ENCODE measurements at places on chromosomes 11 and 22.

DNA sequence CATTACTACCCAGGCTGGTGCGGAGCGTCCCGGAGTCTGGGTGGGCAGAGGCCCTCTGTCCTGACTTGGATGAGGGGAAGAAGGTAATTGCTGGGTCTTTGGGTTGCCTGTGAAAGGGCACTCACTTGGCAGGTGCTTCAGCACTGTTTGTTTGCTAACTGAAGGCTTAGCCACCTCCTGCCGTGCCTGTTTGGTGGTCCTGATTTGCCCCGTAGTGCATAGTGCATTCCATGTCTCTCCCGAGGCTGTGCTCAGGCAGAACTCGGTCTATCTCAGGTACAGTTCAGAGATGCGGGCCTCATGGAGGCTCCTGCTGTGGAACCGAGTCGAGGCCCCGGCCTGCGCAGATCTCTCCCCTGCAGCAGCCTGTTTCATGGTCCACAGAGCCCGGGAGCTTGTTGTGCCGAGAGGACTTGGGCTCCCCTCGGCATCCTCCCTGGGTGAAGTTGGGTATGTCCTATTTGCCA, 146.2 kb downstream of the TBC1D22A start:
- DNase-seq: no peak

DNA sequence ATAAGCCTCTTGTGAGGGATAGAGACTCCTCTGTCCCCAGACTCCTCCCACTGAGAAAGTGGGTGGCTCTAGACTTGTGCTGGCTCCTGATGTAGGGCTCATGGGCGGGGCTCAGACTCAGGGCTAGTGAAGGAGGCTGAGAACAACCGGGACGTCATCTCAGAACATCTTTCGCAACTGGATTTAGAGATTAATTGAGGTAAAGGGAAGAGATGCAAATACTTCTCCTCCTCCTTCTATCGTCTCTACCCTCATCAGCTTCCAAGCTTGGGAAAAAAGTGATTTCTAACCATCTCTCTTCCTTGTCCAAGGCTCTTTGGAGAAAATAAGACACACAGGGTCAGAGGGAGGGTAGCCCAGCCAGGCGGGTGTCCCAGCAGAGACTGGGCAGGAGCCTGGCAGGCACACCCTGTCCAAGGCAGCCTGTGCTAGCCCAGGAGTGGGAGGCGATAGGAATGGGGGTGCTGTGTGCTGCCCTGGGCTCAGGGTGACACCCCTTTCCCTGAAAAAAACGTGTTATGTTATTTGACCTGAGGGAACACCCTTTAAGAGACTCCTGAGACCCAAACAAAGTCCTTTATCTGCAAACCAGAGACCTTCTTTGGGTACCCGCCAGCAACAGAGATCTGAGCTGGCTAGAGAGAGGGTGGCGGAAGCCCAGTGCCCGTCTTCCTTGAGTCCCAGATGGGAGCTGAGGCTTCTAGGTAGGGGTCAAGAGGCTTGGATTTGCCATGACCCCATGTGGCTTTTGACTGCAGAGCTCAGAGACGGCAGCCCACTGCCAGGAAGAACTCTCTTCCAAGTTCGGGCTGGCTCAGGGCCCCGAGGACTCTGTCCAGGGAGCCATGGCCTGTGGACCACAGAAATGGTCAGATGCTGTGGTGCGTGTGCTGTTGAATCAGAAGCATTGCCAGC, 160.9 kb downstream of the ADAMTS15 start:
- no peak for DNase-seq

- DNase-seq: peak; percentile 0
These were observed 120.9 kb downstream of the KCNQ1OT1 start for GRCh38 chr11:2578929-2579270.

DNA sequence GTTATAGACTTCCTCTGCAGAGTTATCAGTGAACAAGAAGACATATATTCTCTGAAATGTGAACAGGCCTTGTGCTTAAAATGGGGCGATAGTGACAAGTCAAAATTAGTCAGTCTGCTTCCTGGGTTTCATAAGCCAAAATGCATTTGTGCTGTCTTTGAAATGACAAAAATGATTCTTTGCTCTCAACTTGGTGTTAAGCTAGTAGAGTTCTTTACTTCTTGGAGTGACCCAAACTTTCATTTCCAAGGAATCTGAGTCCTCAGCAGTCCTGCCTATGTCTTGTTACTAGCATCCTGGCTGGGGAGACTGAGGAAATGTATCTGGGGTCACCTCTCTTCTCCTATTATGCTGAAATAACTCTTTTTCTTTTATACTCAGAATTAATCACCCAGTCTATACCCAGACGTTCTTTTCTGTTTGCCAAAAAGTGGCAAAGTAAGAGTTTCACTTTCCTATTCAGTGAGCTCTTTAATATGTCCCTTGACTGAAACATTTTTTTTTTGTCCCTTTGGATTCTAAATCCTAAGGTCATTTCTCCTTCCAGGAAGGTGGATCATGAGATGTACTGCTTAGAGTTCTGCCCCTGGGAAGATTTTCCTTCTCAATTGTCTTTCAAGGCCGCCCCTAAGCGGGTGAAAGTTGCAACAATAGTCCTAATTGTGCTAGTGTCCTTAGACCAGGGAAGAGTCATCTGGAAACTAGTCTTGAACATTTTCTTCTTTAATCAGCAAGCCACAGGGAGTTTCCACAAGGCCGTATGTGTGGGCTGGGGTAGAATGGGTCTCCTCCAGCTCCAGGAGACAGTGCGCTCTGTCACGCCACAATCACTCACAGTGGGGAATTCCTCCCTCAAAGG, 53.0 kb upstream of the RDX start:
- no peak for DNase-seq

GRCh38 chr11:66314561-66315497, 2.0 kb downstream of the CD248 start:
- no peak for DNase-seq

DNA sequence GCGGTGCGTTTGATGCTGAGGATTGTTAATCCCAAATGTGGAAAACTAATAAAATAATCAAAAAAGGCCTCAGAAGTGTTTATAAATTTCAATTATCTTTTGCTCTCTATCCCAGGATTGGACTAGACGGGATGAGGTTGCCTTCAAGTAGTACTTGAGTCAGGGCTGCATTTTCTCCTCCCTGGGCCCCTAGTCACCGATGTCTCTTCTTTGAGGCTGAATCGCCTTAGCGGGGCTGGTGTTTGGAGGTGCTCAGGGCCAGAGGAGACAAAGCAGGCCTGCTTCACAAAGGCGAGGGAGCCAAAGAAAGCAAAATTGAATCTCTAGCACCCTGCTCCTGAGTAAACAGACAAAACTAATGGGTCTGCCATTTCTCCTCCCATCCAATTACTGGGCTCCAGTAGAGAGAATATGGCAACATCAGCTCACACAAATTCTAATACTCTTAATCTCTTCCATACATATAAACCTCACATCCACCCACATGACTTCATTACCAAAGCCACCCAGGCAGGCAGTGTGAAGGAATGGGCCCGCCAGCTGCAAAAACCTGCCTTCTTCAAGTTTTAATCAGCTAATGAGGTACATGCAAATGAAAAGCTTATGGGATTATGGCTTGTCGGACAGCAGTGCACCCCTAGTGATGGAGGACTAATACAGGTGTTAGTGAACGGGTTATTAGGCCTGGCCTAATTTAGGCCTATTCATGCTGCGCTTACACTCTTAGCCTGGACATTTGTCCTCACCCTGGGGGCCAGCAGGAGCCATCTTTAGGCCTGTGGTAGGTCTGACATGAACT, 52.7 kb upstream of the HTATIP2 start:
- no peak for DNase-seq

- DNase-seq: no peak
These were observed 27.6 kb downstream of the BCR start for GRCh38 chr22:23207729-23208393.

- no peak for DNase-seq
These were observed 2.5 kb upstream of the RCOR2 start for GRCh38 chr11:63919267-63920125.

- no peak for DNase-seq
These were observed 564 bp upstream of the ANO1 start for GRCh38 chr11:70077411-70078094.

GRCh38 chr11:64474680-64475079, 115.7 kb downstream of the RPS6KA4 start:
- no peak for DNase-seq

- DNase-seq: no peak
These were observed 21.5 kb upstream of the LINC01488 start for GRCh38 chr11:69459848-69460539.

DNA sequence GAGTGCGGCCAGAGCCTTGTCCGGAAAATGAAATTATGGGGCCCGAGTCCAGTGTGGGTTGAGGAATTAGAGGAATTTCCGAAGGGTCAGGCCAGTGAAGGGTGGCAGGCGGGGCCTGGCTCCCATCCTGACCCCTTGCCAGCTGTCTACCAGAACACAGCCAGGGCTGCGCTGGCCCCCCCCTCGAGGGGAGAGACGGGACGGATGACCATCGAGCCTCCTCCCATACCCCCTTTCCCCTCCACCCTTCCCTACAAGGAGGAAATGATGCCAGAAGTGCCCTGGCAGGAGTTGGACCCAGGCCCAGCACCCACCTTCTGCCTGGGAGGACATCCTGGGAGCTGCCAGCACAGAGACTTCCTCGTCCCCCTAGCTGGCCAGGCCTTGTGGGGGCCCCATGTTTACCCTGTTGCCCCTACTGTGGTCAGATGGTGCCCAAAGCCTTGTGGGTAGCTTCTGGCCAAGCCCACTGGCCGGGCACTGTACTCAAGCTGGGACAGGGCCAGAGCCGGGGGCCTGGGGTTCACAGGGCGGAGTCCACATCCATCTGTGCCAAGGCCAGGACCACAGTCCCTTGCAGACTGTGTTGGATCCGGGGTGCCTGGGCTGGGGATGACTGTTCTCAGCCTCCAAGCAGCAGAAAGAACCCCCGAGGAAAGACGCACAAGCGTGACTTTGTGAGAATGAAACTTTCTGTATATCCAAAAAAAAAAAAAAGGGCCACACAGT, 20.8 kb downstream of the ARVCF start:
- DNase-seq: no peak

GRCh38 chr22:24289741-24290163, 19.1 kb downstream of the SPECC1L start:
- no peak for DNase-seq

DNA sequence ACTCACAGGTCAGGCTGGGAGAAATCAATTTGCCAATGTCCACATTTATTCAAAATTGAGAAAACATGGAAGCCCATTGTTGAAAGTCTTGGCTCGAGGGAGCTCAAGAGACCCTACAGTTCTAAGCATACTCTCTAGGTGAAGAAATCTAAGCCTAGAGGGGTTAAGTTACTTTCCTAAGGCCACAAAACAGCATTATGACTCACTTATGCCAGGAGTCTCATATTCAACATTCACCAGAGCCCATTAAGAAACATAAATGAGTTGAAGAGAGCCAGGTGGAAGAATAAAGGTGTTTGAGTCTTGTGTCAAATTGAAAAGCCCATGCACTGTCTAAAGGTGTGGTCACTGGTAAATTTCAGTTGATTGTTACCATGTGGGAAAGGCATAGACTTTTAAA, 108.1 kb downstream of the INSC start:
- no peak for DNase-seq

GRCh38 chr11:118258410-118258809, 5.7 kb downstream of the MPZL2 start:
- no peak for DNase-seq

GRCh38 chr11:94974178-94974577, 669 bp downstream of the KDM4D start:
- DNase-seq: no peak

- no peak for DNase-seq
These were observed 28.0 kb downstream of the SYT9 start for GRCh38 chr11:7279676-7280075.

DNA sequence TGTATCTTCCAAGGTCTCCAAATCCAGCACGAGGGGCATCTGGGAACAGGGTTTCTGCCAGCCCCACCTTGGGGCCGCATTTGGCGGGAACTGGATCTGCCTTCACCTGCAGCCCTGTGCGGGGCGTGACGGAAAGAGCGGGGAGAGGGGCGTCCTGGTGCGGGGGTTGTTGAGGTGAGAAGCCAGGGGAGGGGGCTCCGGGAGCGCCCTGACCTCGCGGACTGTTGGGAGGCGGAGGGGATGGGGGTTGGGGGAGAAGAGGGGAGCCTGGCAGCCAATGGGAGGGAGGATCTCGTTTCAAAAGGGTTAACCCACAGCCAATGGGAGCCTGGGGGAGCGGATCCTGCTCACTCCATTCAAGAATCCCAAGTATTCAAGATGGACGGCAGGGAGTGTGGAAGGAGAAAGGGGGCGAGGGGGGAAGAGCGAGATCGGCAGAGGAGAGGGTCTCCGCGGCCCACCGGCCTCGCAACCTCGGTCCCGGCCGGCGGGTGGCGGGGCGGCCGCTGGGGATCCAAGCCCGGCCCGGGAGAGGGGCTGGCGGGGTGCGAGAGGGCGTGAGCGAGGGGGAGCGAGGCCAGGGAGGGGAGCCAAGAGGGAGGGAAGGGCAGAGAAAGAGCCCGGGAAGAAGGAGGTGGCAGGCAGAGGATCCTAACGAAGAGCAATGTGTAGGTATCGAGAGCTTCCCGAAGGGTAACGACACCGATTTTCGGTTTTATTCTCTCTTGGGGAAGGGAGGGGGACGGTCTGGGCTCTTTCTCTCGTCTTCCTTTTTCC, 11.5 kb downstream of the YPEL4 start:
- DNase-seq: no peak

GRCh38 chr22:29870574-29870973, 12.4 kb upstream of the MTMR3 start:
- DNase-seq: peak; percentile 65

GRCh38 chr11:78248191-78248590, 59.5 kb downstream of the USP35 start:
- DNase-seq: no peak

- no peak for DNase-seq
These were observed 49.8 kb downstream of the SMCO4 start for GRCh38 chr11:93493252-93493897.

- no peak for DNase-seq
These were observed 24.2 kb downstream of the CD44 start for GRCh38 chr11:35163209-35163608.

- no peak for DNase-seq
These were observed 226.0 kb upstream of the C11orf87 start for GRCh38 chr11:109196016-109196415.

DNA sequence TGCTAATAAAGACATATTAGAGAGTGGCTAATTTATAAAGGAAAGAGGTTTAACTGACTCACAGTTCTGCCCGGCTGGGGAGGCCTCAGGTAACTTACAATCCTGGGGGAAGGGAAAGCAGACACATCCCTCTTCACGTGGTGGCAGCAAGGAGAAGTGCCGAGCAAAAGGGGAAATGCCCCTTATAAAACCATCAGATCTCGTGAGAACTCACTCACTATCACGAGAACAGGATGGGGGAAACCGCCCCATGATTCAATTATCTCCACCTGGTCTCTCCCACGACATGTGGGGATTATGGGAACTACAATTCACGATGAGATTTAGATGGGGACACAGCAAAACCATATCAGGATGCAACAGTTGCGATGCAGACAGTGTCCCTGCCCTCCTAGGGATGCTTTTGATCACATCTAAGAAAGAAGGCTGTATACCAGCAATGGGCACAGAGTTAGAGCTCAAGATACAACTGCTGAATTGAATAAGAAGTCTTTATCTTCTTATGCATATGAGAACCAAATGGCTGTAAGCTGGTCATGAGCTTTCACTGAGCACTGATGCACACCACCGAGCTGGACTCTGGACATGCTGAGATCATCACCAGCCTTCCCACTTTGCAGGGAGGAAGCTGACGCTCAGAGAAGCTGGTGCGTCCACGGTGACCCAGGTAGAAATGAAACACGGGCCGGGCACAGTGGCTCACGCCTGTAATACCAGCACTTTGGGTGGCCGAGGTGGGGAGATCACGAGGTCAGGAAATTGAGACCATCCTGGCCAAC, 255.2 kb downstream of the MN1 start:
- DNase-seq: no peak

GRCh38 chr11:104254347-104254746, 90.4 kb upstream of the PDGFD start:
- DNase-seq: no peak

Measured in T-helper 2 cell (primary cell).